GM23248 (cell line): ENCODE measurements at places on chromosomes 2 and 18. TPM values are rescaled to one million over a fixed set of nuclear protein-coding genes. Genes with fewer than 3 reads are reported as not detected.

DNA sequence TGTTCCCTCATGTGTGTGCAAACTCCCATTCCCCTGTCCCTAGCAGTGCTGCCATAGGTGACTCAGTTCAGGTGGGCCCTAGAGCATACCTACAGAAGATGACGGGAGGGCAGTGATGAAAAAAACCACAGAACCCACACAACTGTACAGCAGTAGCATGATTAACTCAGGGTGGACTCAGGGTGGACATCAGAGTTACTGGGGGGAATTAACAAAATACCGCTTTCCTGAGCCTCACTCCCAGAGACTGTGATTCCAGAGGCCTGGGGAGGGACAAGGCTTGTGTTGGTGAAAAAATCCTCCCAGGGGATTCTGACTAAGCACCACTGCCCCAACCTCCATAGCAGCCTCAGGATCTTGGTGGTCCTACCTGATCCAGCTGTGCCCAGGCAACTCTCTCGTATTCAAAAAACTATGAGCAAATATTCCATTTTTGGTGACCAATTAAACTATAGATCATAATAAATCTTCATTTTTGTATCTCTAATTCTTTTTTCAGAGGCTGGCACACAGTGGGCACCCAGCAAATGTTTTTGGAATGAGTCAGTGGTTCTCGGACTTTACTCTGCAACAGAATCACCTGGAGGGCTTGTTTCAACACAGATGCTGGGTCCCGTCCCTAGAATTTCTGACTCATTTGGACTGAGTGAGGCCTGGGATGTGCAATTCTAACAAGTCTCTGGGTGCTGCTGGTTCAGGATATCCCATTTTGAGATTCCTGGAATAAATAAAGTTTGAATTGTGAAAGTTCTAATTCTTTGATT, 84.1 kb upstream of the NABP1 start:
- DNase-seq = peak; percentile 87

DNA sequence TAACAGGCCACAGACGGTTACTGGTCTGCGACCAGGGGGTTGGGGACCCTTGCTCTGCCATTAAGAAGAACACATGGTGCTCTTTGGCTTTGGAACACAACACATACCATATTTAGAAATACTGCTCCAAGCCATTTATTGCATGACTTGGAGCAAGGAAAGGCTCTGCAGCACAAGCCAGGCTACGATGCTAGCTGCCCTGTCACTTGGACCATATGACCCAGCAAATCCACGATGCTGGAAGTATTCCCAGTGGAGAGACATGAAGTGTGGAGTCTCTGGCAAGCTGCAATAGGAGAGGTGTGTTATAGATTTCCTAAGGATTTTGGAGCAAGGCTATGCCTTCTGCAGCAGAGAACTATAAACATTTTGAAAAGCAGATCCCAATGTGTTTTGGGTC, 171.2 kb downstream of the HAUS1 start:
- DNase-seq = no peak

DNA sequence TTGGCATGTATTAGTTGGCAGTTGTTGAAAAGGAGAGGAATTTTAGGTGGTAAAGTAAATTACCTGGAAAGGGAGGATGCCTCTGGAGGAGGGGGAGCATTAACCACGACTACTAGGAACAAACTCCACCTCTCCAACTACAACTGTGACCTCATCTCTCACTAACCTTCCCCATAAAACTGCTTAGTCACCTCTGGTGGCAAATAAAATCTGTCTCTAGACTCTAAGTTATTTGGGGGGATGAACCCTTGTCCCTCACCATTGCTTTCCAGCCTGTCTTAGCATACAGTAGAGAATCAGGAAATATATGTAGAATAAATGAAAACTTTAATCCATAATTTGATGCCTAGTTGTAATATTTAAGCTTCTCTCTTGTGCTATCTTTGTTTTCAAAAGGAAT, 27.6 kb upstream of the MYO1B start:
- peak; percentile 82 for DNase-seq

GRCh38 chr2:140929849-140930248, 1201.0 kb downstream of the LRP1B start:
- no peak for DNase-seq

DNA sequence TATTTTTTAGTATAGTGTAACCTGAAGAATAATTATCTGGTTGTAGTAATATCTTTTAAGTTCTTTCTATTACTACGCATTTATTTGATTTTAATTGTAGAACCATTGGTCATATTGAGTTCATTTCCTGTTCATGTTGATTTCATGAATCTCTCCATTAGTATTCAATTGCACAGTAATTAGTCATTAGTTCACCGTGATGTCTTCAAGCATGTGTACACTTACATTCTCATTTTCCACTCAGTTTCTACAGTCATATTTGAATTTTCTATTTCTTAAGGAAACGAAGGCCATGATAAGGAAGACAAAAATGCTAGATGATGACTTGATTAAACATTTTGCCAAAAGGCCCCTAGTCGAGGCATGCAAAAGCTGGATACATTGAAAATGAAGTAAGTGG, 333.7 kb upstream of the FANCL start:
- peak; percentile 55 for DNase-seq

Gene GPAT2
- 0.65 and 1.0 TPM in 2 replicates for total RNA-seq

Gene ZBTB7C
- total RNA-seq = not detected in 2 replicates

DNA sequence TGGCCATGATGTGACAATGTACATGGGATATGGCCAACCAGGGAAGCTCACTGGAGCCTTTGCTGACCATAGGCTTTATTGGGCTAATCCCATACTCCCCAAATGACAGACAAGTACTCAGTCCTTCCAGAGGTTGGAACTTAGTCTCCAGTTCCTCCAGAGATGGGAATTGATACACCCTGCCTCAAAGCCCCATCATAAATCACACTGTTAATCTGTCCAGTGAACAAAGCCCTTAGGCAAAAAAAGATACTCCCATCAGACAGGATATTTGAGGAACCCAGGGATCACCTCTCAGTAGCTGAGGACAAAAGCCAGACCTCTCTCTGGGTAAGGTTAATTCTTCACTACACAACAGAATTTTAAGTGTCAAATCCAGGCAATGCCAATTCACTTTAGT, 247.5 kb upstream of the CDH20 start:
- DNase-seq = no peak

Gene GALNT5
- 114 and 117 TPM in 2 replicates for total RNA-seq

GRCh38 chr2:18664421-18664820, 75.1 kb upstream of the NT5C1B start:
- DNase-seq = no peak

Gene POTEJ
- not detected in 2 replicates for total RNA-seq

DNA sequence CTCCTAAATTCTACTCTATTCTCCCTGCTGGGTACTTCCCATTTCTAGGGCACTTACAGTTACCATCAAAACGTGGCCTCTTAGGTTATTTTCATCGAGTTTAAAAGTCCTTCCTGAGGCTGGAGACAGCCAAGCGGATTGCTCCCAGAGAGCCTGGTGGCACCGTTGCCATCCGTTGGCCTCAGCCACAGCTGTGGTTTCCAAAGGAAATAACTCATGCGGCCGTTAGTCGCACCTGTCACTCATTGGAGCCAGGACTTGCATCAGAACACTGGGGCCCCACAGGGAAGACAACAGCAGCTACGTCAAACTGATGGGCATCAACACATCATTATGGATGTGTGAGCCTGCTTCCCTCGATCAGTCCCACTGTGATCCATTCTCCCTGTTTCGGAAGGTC, 453.4 kb downstream of the BCL11A start:
- no peak for DNase-seq

GRCh38 chr2:183267148-183267827, 143.0 kb downstream of the NUP35 start:
- DNase-seq = no peak

Gene DNAJC5G
- not detected in 2 replicates for total RNA-seq

DNA sequence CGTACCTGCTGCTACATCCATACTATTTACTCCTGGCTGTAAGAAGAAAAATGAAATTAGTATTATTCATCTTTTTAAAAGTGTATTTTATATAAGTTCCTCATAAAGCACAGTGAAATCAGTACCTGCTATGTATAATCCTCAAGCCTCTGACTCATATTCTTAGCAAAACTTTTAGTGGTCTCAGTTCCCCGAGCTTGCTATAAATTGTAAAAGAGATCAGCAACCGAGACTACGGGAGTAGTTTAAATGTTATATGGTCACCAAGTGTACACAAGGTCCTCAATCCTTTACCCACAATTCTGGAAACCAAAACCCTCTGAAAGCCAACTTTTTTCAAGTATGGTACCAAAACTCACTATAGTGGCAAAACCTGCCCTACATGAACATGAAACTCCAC, 24.2 kb downstream of the PRPF40A start:
- DNase-seq = no peak

DNA sequence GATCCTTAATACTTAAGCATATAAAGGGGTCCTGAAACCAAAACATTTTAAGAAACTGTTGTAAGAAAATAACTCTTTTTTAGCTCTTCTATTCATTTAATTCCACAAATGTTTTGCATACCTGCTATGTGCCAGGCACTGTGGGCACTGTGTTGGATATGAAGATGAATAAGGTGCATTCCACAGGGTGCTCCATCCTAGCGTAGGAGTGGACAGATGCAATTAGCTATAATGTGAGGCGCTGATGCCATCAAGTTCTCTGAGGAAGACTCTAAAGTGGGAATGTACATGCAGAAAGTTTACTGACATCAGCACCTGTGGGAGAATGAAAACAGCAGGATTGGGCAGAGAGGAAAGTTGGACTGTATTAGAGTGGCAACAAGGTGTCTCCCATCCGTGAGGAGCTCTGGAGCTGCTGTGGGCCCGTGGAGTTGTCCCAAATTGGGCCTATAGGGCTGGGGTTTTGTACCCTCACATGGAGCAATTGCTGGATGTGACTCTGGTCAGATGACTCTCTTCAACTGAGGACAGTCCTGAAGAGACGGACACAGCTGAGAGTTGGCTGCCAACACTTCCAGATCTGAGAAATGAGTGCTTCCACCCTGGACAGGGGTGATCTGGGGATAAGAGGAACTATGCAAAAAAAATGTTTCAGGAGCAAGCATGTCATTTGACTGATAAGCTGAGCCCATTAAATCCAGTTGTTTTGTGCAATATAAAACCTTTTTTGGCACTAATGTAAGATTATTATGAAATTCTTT, 22.3 kb downstream of the CD8A start:
- DNase-seq = no peak

Gene AQP12B
- not detected in 2 replicates for total RNA-seq

DNA sequence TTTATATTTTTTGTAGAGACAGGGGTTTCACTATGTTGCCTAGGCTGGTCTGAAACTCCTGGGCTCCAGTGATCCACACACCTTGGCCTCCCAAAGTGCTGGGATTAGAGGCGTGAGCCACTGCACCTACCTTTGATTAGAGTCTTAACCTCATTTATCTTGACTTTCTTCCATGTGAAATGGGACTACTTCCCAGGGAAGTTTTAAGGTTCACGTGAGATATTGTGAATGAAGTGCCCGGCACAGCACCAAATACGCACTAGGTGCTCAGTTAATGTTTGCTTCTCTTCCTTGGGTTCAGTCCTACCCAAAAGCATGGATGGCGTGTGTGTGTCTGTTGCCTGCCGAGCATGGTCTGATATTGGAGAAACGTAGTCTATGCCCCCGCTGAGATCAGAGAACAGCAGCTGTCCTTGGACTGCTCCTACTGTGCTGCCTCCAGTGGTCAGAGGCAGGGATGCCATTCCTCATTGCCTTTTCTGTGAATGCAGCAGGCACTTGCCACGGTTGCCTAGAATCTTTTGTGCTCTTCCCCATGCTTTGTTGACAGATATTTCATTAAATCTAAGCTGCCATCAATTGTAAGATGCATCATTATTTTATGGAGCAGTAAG, 12.3 kb upstream of the TFCP2L1 start:
- DNase-seq = peak; percentile 57

GRCh38 chr2:74314107-74314506, 29.1 kb downstream of the SLC4A5 start:
- DNase-seq = no peak

- DNase-seq = no peak
Measured at GRCh38 chr2:235127931-235128330, 176.1 kb downstream of the SH3BP4 start.
